ENCODE measurements at places on chromosomes 13 and 19. TPM values are rescaled to one million over a fixed set of nuclear protein-coding genes. Genes with fewer than 3 reads are reported as not detected.

Gene ZNF780B
- total RNA-seq, result 15.1 TPM

Gene DCLK1
- total RNA-seq, result not detected

Gene HMGB1
- total RNA-seq, result 308 TPM

Gene LPAR6
- 37.2 TPM for total RNA-seq

Gene VN1R4
- total RNA-seq, result not detected

Gene ZNF471
- total RNA-seq, result 0.23 TPM

DNA sequence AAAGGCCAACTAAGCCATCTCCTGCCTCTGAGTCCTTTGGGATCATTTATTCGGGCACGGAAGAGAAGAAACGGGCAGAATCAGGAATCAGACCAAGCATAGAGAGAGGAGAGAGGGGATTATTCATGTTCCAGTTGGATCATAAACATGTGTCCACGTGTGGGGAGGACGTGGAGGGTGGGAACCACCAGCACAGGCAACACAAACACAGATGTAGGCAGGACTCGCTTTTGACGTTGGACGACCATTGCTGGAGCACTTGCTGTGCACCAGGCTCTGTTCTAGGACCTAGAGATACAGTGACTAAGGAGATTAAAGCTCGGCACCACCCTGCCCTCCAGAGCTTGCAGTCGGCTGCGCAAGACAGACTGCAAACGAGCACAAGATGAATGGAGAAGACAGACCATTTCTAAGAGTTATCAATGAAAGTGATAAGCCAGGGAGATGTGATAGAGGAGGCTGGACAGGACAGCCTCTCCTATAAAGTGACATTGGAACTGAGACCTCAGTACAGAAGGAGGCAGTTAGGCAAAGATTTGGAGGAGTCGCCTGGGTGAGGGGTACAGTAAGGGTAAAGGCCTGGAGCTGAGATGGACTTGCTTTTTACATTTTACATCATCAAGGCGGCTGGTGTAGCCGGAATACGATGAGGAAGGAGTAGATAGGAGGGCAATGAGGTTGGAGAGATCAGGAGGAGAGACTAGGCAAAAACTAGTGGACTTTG lies 716 bp downstream of the SH2D3A start:
- H3K4me3 ChIP-seq, result peak overlapping the region; percentile 98
- peaks cover 35% of the 10 kb centered on the region for H3K4me1 ChIP-seq
- H3K36me3 ChIP-seq, result no peaks in the 10 kb centered on the region

- H3K4me1 ChIP-seq, result peaks cover 37% of the 10 kb centered on the region
- no peak for DNase-seq
- peak overlapping the region; percentile 90 for H3K27ac ChIP-seq
Measured at GRCh38 chr19:18637673-18638630, 1.1 kb downstream of the KLHL26 start.

GRCh38 chr19:5696196-5697021 lies 6.3 kb downstream of the RPL36 start:
- H3K27ac ChIP-seq, result peak overlapping the region; percentile 9
- H3K27me3 ChIP-seq, result no peaks in the 10 kb centered on the region
- no peak for DNase-seq
- peak overlapping the region; percentile 19 for H3K4me3 ChIP-seq
- peaks cover 17% of the 10 kb centered on the region for H3K4me1 ChIP-seq
- no peaks in the 10 kb centered on the region for H3K36me3 ChIP-seq

DNA sequence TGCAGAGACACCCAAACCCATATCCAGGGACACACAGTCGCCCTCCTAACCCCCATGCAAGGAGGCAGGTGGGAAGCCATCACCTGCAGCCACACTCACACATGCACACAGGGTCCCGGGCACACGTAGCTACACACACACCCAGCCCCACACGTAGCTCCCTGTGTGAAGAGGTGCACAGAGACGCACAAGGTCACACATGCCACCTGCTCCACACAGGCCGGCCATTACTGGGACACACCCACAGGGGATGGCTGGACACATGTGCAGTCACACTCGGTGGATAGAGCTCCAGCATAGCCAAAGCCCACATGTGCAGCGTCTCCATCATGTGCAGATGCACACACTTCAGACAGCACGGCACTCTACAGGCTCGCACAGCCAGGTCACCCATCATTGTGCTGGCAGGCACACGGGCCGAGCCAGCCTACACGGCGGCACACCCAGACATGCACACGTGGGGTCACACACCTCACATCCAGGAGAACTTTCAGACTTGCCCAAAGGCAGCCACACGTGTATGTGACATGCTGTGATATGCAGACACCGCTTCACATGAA lies 1.1 kb downstream of the ZNF835 start:
- peaks cover 2% of the 10 kb centered on the region for H3K4me1 ChIP-seq
- peak overlapping the region; percentile 88 for H3K4me3 ChIP-seq
- H3K27me3 ChIP-seq, result no peaks in the 10 kb centered on the region
- H3K27ac ChIP-seq, result peak overlapping the region; percentile 8
- H3K36me3 ChIP-seq, result no peaks in the 10 kb centered on the region
- no peak for DNase-seq

DNA sequence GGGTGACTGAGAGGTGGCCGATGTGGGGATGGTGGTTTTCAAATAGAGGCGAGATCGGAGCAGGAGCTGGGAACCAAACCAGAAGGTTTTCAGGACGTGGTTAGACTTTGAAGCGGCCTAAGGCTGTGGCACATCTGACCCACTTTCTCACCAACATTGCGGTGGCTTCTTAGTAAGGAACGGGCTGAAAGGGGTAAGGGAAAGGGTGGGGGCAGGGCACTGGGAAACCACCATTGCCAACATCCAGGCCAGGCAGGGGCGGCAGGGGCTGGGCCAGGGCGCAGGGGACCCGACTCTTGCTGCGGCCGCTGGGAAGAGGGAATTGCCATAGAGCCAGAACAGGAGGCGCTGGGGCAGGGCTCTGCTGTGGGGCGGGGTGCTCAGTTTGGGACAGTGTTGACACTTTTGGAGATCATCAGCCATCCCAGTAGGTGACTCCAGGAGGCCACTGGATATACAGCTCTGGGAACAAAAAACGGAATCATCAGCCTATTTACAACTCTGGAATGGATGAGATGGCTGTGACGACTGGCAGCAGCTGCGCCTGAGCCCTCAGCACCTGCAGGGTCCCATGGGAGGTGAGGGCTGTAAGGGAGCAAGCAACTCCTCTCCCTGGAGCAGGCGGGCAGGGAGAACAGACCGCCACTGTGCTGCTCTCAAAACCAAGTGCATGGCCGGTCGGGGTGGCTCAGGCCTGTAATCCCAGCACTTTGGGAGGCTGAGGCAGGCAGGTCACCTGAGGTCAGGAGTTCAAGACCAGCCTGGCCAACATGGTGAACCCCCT lies 52.2 kb downstream of the IRS2 start:
- H3K4me1 ChIP-seq, result peaks cover 15% of the 10 kb centered on the region
- peaks cover 8% of the 10 kb centered on the region for H3K27me3 ChIP-seq
- H3K4me3 ChIP-seq, result peak overlapping the region; percentile 45
- H3K36me3 ChIP-seq, result no peaks in the 10 kb centered on the region
- H3K27ac ChIP-seq, result peak overlapping the region; percentile 32
- DNase-seq, result no peak

DNA sequence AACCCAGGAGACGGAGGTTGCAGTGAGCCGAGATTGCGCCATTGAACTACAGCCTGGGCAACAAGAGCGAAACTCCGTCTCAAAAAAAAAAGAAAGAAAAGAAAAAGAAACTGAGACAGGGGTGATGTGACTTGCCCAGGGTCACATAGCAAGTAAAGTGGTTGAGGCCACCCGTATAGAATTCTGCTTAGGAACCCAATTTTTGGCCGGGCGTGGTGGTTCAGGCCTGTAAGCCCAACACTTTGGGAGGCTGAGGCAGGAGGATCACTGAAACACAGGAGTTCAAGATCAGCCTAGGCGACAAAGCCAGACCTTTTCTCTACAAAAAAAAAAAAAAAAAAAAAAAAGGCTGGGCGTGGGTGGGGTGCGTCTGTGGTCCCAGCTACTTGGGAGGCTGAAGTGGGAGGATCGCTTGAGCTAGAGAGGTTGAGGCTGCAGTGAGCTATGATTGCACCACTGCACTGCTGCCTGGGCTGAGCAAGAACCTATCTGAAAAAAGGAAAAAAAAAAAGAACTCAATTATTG lies 1.3 kb downstream of the SNRPA start:
- peak overlapping the region; percentile 99 for H3K4me3 ChIP-seq
- no peak for DNase-seq
- H3K4me1 ChIP-seq, result peaks cover 53% of the 10 kb centered on the region
- peaks cover 11% of the 10 kb centered on the region for H3K36me3 ChIP-seq
- peak overlapping the region; percentile 99 for H3K27ac ChIP-seq

DNA sequence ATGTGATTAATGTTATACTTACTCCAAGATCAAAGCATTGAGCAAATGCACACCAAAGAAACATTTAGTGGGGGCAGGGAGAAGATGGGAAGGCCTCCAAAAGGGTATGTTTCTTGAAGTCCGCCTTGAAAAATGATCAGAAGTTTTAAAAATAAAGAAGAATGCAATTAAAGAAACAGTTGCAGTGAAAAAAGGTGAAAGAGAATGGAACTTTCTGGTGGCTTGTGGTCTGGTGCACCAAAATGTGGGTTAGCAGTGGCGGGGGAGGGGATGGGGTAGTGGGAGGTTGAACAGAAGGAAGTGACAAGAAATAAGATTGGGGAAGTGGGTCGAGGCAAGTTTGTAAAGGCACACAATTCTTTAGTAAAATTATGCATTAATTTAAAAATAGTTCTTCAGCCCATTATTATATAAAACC lies 2.5 kb downstream of the LCP1 start:
- H3K4me3 ChIP-seq, result peak overlapping the region; percentile 94
- peak; percentile 71 for DNase-seq
- peak overlapping the region; percentile 99 for H3K27ac ChIP-seq
- H3K4me1 ChIP-seq, result peaks cover 70% of the 10 kb centered on the region

DNA sequence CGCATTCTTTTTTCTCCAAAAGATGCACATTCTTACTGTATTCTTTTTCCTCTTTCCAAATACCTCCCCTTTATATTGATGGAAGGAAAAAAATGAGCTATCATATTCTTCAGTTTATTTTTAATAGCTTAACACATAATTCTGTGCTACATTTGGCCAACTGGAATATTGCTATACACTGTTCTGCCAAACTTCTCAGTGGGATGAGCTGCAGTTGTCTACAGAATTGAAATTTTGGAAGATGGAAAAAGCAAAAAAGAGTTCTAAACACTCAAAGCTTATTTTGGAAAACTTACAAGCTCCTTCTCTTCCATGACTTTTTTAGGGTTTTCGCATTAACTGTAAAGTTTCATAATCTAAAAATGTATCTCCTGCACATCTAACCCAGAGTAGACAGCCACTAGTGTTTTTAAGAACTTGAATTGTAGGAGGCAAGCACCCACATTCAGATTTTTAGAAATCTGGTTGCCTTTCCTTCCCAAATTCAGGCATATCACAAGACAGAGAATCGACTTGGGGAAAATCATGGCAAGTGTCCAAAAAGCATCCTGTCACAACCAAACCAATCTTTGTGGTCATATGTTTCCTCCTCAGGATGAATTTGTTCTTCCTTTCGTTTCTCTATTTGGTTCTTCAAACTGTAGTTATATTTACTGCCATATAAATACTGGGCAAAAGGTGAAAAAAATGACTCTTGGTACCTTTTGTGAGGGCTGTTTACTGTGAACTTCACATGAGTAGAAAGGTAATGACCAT lies 111.4 kb upstream of the FRY start:
- H3K4me3 ChIP-seq, result no peak overlapping the region
- H3K36me3 ChIP-seq, result peaks cover 8% of the 10 kb centered on the region
- H3K4me1 ChIP-seq, result peaks cover 39% of the 10 kb centered on the region
- H3K27me3 ChIP-seq, result no peaks in the 10 kb centered on the region
- DNase-seq, result no peak

DNA sequence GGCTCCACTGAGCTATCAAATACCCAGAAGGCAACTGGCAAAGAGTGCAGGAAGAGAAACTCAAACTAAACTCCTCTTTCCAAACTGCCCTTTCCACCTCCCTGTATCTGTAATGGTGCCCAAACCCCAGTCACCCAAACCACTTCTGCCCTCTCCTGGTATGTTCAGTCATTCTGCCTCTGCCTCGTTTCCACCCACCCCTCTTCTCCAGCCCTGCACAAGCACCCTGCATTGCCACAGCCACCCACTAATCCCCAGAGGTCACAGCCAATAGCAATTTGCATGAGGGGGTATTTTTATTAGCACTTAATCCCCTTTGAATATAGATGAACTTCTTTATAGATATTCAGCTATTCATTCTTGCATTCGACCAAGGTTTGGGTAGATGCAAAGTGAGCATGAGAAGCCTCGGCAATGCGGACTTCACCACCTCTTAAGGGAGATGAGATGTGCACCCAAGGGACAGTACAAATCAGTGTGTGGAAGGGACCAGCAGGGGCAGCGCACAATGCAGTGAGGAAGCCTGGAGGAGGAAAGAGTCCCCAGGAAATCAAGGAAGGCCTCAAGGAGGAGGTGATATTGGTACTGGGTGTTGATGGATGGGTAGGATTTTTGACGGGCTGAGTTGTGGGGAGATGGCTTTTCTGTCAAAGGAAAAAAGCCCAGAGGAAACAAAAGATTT lies 12.4 kb downstream of the TMEM272 start:
- DNase-seq, result peak; percentile 41
- no peaks in the 10 kb centered on the region for H3K27me3 ChIP-seq
- no peak overlapping the region for H3K4me3 ChIP-seq
- peaks cover 31% of the 10 kb centered on the region for H3K4me1 ChIP-seq
- peak overlapping the region; percentile 54 for H3K27ac ChIP-seq

- peaks cover 12% of the 10 kb centered on the region for H3K36me3 ChIP-seq
- H3K27ac ChIP-seq, result no peak overlapping the region
- DNase-seq, result no peak
- H3K4me3 ChIP-seq, result no peak overlapping the region
- peaks cover 63% of the 10 kb centered on the region for H3K27me3 ChIP-seq
Measured at GRCh38 chr19:50861010-50861409, 6.3 kb downstream of the KLK3 start.

GRCh38 chr13:76656500-76656899 lies 229.7 kb downstream of the KCTD12 start:
- no peak overlapping the region for H3K27ac ChIP-seq
- no peak overlapping the region for H3K4me3 ChIP-seq
- peaks cover 2% of the 10 kb centered on the region for H3K4me1 ChIP-seq
- H3K36me3 ChIP-seq, result peaks cover 4% of the 10 kb centered on the region
- DNase-seq, result no peak
- peaks cover 54% of the 10 kb centered on the region for H3K27me3 ChIP-seq

DNA sequence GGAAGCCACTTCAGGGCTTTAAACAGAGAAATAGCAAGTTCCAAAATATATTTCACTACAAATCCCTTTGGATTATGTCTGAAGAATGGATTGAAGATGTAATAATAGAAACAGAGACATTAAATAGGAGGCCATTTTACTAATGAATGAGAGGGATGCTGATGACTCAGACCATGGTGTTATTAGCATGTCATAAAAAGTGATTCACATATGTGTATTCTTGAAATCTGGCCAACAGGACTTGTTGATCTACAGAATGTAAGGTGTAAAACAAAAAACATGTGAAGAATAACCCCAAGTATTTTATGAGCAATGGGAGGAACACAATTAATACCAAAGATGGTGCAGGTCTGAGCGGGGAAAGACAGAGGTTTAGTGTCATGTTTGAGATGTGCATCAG lies 873.7 kb downstream of the SLITRK5 start:
- H3K27ac ChIP-seq, result no peak overlapping the region
- no peaks in the 10 kb centered on the region for H3K27me3 ChIP-seq
- H3K4me3 ChIP-seq, result no peak overlapping the region
- H3K36me3 ChIP-seq, result no peaks in the 10 kb centered on the region
